ENCODE measurements at places on chromosomes 5 and 9.

GRCh38 chr5:74356009-74356695 lies 284.4 kb downstream of the ENC1 start:
- no peak for DNase-seq

DNA sequence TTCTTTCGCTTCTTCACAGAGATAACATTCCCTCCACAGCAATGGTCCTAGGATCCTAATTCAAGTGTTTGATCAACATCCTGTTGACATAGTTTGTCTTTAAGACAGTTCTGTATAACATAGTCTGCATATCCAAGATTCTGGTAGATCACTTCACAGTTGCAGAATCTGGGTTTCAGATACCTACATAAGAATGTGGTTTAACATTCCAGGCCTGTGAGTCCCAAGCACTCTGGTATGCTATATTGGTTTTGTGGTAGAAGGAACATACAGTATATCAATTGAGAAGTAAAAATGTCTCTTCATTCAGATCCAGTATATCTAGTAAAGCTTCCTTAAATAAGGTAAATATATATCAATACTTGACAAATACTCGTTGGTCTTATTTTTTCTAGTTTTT lies 914.2 kb upstream of the CDH6 start:
- DNase-seq, result no peak

DNA sequence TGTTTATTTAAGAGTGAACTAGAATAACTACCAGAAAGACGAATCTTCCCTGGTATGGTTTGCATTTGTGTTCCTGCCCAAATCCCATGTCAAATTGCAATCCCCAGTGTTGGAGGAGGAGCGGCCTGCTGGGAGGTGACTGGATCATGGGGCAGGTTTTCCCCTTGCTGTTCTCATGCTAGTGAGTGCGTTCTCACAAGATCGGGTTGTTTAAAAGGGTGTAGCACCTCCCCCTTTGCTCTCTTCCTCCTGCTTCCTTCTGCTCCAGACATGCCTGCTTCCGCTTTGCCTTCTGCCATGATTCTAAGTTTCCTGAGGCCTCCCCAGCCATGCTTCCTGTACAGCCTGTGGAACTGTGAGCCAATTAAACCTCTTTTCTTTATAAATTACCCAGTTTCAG lies 210.3 kb upstream of the TBC1D2 start:
- no peak for DNase-seq

DNA sequence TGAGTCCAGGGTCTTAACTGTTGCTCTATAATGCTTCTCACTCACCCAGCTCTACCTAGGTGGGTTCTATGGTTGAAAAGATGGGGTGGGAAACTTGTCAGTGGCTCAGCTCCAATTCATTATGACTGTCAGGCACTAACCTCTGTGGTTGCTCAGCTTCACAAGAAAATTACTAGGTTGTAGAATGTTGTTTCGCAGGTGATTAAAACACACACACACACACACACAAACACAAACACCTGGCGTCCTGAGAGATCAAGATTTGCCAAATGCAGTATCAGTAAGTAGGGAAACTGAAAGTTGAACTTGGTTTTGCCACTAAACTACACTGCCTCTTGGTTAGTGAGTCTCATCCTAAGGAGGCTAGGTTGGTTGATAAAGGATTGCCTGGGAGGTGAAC lies 2.8 kb downstream of the MCCC2 start:
- DNase-seq, result no peak

GRCh38 chr9:114746591-114747346 lies 59.1 kb downstream of the TNFSF15 start:
- DNase-seq, result no peak

- no peak for DNase-seq
These were observed 22.1 kb upstream of the AKNA start for GRCh38 chr9:114409842-114410241.

DNA sequence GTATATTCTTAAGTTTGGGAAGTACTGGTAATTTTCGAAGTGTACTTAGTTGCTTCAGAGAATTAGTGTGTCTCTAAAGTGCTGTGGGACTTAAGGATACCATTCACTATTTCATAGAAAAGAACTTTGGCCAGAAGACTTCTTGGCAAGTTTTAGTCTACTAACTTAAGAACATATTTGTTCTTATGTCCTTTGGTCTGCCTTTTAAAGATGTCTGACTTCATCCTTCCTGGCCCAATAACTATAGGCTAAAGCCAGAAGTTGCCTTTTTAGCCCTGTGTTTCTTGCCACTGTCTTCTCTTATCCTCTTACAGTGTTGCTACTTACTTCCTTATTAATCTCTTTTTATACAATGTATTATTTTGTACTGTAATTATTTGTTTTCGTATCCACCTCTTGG lies 6.3 kb downstream of the RBM27 start:
- no peak for DNase-seq

DNA sequence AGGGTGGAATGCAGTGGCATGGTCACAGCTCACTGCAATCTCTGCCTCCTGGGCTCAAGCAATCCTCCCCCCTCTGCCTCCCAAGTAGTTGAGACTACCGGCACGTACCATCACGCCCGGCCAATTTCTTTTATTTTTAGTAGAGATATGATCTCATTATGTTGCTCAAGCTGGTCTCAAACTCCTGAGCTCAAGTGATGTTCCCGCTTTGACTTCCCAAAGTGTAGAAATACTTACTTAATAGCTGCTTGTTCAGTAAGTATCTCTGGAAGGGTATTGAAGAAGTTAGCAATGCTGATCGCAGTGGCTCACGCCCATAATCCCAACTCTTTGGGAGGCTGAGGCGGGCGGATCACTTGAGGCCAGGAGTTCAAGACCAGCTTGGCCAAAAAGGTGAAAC lies 35.7 kb upstream of the PLIN2 start:
- DNase-seq, result no peak

DNA sequence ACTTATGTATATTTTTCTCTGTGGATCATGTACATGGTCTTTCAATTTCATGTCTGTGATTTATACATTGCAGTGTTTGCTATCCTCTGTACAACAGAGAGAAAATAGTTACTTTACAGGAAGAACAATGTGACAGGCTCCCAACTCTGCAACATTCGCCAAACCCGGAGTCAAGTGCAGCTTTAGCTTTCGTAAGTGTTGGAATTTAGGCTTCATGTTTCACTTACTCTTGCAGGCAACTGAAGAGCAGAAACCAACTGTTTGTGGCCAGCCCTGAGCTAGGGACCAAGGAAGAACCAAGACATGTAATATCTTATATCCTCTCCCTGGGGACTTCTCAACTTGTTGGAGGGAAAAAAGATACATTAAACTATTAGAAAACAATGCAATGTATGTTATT lies 147.9 kb downstream of the C5orf15 start:
- no peak for DNase-seq

- peak; percentile 59 for DNase-seq
These were observed 1.8 kb upstream of the SELENOP start for GRCh38 chr5:42813533-42813932.

DNA sequence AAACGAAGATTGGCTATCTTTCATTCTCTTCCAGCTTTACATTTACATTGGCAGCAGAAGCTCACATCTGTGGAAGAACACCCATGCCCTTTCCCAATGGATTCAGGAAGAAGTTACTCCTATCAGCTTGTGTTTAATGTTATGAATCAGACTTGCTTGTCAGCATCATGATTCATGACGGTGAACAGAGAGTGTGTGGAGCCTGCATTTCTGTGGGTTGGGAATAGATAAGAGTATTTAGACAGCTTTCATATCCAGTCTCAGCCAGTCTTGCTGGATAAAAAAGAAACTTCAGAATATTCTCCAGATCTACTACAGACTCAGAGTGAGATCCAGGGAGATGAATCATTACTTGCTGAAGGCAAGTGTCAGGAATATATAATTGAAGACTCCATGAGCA lies 812.9 kb upstream of the ZNF608 start:
- no peak for DNase-seq

DNA sequence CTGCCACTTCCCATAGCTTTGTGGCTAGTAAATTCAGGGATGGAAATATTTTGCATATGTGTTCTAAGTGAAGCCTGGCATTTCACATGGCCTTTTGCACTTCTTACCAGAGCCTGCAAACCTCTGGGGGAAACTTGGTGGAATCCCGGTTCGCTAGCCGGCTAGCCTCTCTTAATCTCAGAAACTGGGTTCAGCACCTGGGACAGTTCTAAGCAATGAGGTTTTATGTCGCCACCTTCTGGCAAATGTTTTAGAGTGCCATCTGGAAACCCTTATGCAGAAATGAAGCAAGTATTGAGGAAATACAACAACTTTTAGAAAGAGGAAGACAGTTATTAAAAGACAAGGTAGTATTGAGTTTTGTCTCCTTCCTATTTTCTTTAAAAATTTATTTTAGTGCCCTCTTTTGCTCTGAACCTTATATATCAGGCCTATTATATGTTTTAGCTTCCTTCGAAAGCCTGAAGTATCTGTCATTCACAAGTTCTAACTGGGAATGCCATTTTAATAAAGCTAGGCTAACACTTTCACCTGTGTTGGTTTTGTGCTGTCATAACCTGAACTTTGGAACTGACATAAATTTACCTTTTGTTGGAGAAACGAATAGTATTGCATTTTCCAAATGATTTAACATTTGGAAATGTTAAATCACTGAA lies 963 bp upstream of the HTR1A start:
- DNase-seq, result peak; percentile 56

- DNase-seq, result peak; percentile 16
These were observed 67.7 kb downstream of the TENT4A start for GRCh38 chr5:6780802-6781391.

DNA sequence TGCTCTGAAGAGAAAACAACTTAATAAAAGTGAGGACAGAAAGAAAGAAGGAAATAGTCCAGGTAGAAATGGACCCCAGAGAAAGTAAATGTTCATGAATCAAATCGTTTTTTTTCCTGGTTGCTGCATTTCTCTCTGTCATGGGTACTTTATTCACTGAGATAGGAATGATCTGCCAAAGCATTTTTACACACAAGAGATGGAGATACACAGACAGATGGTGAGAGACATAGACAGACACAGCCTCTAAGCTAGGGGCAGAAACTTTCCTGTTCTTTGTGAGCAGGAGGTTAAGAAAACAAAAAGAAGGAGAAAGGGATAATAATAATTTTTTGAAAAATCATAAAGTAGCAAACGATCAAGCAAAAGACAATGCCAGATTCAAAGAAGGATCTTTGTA lies 73.7 kb downstream of the ASTN2 start:
- no peak for DNase-seq

DNA sequence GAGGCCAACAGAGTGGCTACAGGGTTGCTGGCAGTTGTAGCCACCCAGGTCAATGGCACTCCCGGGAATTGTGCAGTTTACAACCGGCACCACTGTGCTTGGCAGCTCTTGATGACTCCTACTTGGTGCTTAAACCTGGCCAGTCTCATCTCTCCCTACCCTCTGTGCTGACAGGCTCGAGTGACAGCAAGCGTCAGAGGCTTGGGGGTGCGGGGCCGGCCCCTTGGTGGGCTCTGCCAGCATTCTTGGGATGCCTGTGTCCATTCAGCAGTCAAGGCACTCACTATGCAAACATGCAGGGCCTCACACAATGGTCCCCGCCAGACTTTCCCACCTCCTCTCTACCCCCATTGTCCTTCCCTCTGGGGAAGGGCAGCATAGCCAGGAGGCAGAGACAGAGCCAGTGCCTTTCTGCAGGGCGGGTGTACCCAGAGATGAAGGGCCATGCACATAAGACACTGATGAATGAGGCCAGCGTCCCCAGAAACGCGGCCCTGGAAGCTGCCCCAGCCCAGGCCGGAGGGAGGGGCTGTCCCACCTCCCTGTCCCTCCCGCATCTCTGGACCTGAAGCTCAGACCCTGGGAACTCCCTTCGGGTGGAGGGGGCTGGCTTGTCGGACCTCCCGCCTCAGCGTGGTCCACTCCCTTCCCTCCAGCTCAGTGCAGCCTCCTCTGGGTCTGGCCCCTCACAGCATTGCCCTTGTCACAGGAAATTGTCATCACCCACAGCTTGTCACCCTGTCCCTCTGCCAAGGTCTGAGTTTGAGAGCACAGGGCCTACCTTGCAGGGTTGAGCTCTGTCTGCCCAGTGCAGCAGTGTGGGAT lies 26.4 kb upstream of the NOTCH1 start:
- DNase-seq, result peak; percentile 75

DNA sequence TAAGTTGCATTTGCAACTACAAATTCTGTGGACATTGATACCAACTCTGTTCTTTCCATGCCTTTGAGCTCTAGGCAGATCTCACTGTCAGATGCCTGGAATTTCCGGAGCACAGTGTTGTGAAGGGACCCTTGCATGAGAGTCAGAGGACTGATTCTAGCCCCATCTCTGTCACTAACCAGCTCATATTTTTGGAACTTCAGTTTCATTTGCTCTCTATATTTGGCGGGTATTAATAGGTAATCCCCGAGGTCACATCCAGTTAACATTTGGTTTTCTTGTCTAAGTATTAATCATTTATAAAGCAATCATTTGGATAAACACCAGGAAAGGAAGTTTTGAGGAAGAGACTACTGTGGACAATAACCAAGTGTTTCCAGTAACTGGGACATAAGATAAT lies 115.7 kb downstream of the MAN2A1 start:
- DNase-seq, result no peak

- no peak for DNase-seq
These were observed 400.4 kb downstream of the OSTF1 start for GRCh38 chr9:75488719-75489110.

- DNase-seq, result no peak
These were observed 25.1 kb downstream of the QRFP start for GRCh38 chr9:130871395-130872062.

DNA sequence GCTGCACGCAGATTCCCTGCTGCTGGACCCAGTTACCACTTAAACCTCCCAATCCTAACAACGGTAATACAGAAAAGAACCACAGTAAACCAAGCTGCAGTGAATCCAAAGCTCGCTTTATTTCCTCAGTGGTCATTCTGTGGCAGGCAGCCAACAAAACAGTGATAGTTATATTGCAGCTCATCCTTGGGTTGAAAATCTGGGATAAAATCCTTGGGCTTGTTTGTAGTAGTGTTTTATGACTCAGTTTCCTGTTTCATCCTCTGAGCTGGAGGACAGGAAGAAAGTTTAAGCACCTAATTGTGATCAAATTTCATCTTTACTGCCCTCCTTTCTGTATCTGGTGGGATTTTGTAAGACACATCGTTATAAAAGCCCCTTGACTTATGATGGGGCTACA lies 31.4 kb downstream of the HMGCR start:
- DNase-seq, result no peak

DNA sequence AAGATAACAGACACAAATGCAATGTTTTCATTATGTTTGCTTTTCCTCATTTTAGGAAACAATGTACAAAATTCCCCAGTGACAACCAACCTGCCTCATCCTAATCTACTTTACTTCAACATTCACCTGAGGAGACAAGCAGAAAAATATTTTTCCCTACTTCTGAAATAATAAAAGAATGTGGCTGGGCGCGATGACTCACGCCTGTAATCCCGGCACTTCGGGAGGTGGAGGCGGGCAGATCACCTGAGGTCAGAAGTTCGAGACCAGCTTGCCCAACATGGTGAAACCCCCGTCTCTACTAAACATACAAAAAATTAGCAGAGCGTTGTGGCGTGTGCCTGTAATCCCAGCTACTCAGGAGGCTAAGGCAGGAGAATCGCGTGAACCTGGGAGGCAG lies 36.9 kb downstream of the MYO10 start:
- DNase-seq, result no peak

DNA sequence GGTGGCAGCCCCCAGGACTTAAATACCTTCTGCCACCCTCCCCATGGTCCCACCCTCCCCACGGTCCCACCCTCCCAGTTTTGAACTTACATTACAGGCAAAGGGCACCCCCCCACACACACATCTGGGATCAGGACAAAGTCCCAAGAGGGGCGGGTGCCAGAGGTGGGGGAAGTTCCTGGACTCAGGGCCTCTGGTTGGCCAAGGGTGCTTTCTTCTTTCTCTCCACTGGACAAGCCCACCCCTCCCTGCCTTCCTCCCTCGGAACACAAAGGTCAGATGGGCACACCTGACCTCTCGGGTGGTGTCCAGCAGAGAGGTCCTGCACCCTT lies 19.1 kb upstream of the RALGDS start:
- no peak for DNase-seq

GRCh38 chr5:177959315-177959714 lies 36.7 kb downstream of the PROP1 start:
- DNase-seq, result no peak

All from HepG2 (cell line).